ENCODE measurements at places on chromosomes 6 and 20. TPM values are rescaled to one million over a fixed set of nuclear protein-coding genes. Genes with fewer than 3 reads are reported as not detected.

The SLC52A3 gene
- not detected for total RNA-seq

The PTCHD4 gene
- total RNA-seq = 19.2 TPM

The MOCS3 gene
- total RNA-seq = 7.9 TPM

The BPIFB1 gene
- not detected for total RNA-seq

- DNase-seq = no peak
Measured at GRCh38 chr6:169702840-169703246, 917 bp downstream of the C6orf120 start.

GRCh38 chr20:36847009-36847709 is 28.8 kb upstream of the TLDC2 start:
- peak; percentile 55 for DNase-seq

DNA sequence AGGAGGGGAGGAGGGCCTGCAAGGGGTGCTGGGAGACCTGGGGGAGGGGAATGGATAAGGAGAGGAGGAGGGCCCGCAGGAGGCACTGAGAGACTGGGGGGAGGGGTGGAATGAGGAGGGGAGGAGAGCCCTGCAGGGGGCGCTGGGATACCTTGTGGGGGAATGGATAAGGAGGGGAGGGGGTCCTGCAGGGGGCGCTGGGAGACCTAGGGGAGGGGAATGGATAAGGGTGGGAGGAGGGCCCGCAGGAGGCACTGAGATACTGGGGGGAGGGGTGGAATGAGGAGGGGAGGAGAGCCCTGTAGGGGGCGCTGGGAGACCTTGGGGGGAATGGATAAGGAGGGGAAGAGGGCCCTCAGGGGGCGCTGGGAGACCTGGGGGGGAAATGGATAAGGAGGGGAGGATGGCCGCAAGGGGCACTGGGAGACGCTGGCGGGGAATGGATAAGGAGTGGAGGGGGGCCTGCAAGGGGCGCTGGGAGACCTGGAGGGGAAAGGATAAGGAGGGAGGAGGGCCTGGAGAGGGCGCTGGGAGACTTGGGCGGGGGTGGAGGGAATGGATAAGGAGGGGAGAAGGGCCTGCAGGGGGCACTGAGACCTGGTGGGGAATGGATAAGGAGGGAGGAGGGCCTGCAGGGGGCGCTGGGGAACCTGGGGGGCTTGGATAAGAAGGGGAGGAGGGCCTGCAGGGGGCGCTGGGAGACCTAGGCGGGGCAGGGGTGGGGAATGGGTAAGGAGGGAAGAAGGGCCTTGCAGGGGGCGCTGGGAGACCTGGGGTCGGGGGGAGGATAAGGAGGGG is 1.3 kb upstream of the CTCFL start:
- no peak for DNase-seq

- no peak for DNase-seq
Measured at GRCh38 chr6:166650824-166651807, 24.1 kb upstream of the RPS6KA2 start.
